Midbrain (tissue), 1 donor: ENCODE measurements at places on chromosomes 7 and 10.

GRCh38 chr10:91194497-91195179, 25.8 kb upstream of the PCGF5 start:
- DNase-seq: no peak

DNA sequence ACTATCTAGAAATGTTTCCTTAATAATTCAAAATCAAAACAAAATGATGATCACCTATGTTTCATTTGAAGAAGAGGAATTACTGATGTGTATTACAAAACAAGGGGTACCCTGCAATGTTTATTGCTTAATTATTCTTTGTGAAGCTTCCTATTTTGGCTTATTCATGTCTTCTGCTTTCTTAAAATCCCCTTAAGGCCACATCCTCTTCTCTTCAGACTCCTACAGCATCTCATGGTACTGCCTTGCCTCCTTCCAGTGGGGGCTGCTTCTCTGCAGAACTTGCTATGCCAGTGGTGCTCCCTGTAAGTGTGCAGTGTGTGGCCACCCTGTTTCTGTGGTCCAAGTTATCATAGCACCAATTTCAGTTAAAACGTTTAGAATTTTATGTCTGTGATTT, 35.0 kb downstream of the CCDC146 start:
- no peak for DNase-seq

- DNase-seq: no peak
These were observed 189.2 kb downstream of the EBF3 start for GRCh38 chr10:129774736-129775401.

GRCh38 chr10:126131341-126131740, 235.0 kb downstream of the FANK1 start:
- no peak for DNase-seq

- no peak for DNase-seq
These were observed 3.0 kb downstream of the IKZF1 start for GRCh38 chr7:50307368-50308032.

DNA sequence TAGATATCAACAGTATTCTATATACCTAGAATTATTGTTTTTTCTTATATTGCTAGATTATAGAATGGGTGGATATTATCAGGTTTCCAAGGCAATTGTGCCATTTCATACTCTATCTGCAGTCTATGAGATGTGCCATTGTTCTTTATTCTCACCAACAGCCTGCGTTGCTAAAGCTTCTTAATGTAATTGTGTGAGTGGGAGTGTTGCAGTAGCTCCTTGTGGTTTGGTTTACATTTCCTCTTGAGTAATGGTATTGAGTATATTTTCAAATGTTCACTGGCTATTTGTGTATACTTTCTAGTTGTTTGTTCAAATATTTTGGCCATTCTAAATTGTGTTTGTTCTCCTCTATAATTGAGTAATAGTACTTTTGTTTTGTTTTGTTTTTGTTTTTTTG, 199.2 kb downstream of the TFEC start:
- no peak for DNase-seq

- no peak for DNase-seq
These were observed 124.3 kb downstream of the DIP2C start for GRCh38 chr10:565146-565545.

GRCh38 chr10:2949221-2949947, 118.0 kb upstream of the PFKP start:
- no peak for DNase-seq

GRCh38 chr10:124568848-124569622, 107.4 kb downstream of the LHPP start:
- no peak for DNase-seq

DNA sequence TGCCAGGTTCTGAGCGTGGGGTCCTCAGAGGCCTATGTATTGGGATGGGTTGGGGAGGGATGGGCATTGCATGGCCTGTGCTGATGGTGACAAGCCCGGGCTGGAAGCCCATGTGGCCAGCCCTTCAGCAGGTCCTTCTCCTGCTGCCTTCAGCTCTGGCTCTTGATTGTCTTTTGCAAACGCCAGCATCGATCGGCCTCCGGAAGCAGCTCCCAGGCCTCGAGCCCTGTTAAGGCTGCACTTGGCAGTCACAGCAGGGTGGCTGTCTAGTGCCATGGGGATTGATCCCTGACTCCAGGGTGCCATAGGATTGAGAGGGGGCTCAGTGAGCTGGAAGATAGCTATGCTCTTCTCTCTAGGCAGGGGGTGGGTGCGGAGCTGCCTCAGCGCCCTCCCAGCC, 51.4 kb downstream of the CDH23 start:
- no peak for DNase-seq

DNA sequence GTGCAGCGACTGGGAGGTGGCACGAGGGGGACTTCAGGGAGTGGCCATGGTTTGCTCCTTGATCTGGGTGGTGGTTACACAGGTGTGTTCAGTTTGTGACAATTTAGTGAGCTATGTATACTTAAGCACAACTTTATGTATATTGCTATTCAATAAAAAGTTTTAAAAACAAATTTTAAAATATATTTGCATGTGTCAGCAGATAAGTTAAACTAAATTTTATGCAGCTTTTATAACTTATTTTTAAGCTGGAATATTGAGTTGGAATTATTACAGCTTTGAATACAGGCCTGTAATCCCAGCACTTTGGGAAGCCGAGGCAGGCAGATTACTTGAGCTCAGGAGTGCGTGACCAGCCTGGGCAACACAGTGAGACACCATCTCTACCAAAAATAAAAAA, 5.4 kb downstream of the BAIAP2L1 start:
- DNase-seq: no peak

GRCh38 chr10:14276210-14276609, 54.5 kb downstream of the FRMD4A start:
- DNase-seq: peak; percentile 76

DNA sequence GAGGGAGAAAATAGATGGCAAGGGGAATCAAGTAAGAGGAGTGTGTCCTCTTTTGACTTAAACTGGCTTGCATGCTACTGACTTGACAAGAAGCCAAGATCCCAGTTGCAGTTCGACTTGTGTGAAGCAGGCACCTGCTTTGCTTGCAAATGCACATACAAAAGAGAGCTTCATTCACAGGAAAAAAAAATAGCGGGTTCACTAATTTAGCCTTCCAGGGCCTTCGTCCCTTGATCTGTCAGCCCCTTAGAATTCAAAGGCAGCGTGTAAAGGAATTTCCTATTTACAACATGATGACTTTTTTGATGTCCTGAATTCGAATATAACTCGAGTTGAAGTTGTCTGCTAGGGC, 192.1 kb downstream of the CELF2 start:
- DNase-seq: peak; percentile 70

DNA sequence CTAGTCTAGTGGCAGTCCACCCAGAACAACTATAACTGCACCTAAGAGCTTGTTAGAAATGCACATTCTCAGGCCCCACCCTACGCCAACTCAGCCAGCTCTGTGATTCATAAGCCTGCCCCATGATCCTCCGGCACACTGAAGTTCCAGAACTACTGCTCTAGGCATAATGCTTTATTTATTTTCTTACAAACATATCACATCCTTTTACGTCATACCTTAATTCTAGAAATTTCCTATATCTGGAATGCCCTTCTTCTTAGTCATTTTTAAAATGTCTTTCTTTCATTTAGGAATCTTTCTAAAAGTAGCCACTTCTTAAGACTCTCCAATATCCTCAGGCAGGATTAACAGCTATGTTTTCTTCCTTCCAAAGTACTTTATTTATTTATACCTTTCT, 480.1 kb downstream of the INHBA start:
- DNase-seq: no peak

- no peak for DNase-seq
These were observed 557.9 kb downstream of the KCNMA1 start for GRCh38 chr10:77079592-77080300.

DNA sequence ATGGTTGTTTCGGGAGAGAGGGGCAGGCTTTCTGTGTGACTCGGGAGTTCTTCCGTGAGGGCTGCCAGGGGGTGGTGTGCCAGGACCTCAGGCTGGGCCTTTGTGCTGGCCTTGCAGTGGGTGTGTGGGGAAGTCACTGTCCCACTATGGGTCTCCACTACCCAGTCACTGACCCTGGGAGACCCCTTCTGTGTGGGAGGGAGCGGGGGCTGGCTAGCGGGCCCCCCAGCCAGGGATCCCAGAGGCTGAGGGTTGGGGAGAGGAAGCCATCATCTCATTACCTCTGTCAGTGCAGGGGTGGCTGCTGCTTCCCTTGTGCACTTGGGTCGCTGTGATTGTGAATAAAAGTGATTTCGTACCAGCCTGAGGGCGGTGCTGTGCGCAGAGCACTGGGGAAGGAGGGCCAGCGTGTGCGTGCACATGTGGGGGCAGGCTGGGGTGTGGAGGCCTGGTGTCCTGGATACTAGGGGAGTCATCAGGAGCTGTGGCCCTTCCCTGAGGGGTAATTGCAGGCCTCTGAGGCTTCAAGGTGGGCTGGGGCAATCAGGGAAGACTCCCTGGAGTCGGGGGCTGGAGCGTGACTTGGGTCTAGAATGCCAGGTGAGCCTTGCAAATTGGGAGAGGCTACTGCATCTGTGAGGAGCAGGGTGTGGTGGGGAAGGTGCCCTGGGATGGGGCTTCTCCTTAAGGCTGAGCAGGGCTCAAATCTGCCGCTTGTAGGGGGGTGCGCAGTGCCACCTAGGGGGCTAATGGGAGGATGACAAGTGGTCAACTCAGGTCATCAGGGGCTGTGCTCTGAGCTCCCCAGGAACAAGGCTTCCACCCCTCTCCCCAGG, 98.9 kb downstream of the NEURL1 start:
- peak; percentile 10 for DNase-seq

GRCh38 chr10:127997937-127998336, 91.0 kb downstream of the PTPRE start:
- peak; percentile 39 for DNase-seq

DNA sequence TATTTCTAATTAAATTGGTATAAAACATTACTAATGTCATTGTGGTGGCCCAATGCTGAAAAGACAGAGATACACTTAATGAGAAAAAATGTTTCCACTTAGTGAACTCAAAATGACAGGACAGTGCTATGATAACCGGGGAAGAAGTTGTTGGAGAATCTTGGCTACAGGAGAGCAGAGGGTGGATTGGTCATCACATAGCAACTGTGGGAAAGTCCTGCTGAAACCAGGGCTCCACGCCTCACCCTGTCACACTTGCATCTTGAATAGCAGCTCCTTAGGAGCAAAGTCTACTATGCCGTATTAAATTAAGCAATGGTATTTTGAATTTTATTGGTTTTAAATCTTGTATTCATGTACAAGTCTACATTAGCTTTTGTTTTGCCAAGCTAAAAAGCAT, 225.5 kb downstream of the KLF6 start:
- DNase-seq: no peak

DNA sequence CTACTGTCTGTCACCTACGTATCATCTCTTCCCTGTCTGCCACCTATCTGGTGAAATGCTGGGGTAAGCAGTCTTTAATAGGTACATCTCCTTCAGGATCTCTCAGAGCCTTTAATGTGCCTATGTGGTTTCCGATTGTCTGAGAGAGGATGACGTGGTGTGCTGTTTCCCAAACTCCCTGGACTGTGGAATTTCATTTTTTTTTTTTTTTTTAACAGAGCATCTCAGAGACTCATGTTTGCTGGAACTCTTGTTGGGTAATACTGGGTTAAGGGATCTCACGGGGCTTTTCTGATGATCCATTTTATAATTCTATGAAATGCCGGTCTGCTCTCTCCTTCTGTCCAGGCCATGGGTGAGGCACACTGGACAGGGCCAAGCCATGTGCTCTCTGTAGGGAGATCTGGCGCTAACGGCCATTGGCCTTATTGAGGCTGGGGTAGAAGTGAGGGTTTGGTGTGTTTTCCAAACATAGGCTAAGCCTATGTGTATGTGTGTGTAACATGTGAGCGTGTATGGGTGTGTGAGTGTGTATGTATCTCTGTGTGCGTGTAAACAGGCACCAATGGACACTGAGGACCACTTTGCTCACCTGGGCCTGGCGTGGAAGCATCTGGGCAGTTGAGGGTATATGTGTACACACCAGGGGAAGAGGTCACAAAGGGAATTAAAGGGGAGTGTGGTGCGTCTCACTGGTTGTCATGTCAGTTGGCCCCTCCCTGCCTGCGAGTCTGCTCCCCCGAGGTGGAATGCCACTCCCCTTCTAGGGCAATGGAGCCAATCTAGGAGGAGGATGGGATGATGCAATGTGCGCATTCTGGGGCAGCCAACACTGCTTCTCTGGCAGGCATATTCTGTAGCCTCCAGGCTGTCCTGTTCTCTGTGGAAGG, 7.8 kb downstream of the ADRA2A start:
- DNase-seq: no peak

- no peak for DNase-seq
These were observed 81.8 kb downstream of the SPAG6 start for GRCh38 chr10:22427101-22427500.

DNA sequence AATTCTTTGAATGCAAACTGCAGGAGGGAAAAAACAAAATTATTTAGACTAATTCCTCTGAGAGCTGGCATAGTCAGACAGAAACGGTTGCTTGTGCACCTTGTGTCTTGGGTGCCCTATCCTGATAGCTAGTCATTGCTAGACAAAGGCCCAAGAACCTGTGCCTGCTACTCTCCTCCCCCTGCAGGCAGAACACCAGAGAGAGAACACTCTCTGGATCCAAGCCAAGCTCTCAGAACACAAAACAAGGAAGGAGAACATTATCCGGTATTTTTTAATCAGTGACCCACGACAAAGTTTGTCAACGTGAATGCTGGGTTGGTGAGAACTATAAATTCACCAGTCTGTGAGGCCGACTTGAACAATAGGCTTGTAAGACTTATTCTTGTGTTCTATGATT, 18.8 kb upstream of the PPP1R9A start:
- no peak for DNase-seq

- no peak for DNase-seq
These were observed 4.0 kb downstream of the SLC16A12 start for GRCh38 chr10:89531359-89531758.

DNA sequence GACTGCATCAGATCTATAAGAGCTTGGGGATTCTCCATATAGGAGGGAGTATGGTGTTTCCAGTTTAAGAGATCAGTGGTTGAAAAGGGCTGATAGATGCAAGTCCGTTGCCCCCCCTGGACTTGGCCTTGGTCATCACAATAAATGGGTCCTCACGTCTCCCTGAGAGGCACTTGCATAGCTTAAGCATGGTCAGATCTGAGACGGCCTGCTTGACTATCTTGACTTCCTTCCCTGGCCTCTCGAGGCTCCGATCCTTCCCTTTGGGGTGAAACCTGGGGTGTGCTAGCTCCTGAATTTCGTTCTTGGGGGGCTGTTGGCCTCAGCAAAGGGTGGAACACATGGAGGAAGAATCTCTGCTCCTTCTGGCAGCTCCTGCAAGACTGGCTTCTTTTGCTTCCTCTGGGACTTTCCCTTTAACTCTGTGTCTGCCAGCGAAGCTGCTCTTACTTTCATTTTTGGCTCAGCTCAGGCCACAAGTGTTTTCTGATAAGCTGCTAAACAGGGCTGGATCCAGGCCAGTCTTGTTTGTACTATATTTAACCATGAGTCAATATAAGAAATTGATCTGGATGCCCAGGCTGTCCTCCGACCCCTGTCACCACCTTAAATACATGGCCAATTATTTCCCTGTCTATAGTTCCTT, 11.2 kb upstream of the ZNF485 start:
- DNase-seq: no peak

- DNase-seq: no peak
These were observed 101.5 kb upstream of the IMMP2L start for GRCh38 chr7:111663771-111664170.

DNA sequence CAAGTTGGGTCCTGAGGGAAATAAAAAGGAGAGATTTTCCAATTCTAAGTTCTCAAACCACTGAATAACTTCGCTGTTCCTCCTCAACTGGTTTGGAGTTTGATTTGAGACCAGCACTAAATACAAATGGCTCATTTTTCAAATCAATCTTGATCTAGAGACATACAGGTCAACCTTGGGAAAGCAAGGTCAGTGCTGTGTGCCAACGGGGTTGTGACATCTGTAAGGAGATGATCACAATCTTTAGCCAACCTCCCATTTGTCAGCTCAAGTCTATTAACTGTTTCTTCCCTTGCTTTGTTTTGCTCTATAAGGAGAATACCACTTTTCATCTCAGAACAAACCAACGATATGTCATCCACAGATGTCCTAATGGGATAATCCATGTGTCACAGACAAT, 131.1 kb downstream of the TAX1BP1 start:
- no peak for DNase-seq
